ENCODE measurements at places on chromosomes 7 and 10.
A peak's percentile ranks its signal among the peaks of the same experiment; 100 is the strongest.

- no peak for DNase-seq
Measured at GRCh38 chr10:102085336-102085735, 20.2 kb downstream of the HPS6 start.

- no peak for DNase-seq
Measured at GRCh38 chr10:8060704-8061121, 6.2 kb downstream of the GATA3 start.

GRCh38 chr7:83921941-83922607, 272.5 kb downstream of the SEMA3A start:
- no peak for DNase-seq

- no peak for DNase-seq
Measured at GRCh38 chr10:5981529-5981928, 4.2 kb upstream of the IL15RA start.

GRCh38 chr10:93006435-93007039, 54.1 kb upstream of the CYP26C1 start:
- no peak for DNase-seq

GRCh38 chr10:132532749-132533560, 4.6 kb upstream of the INPP5A start:
- DNase-seq: no peak

DNA sequence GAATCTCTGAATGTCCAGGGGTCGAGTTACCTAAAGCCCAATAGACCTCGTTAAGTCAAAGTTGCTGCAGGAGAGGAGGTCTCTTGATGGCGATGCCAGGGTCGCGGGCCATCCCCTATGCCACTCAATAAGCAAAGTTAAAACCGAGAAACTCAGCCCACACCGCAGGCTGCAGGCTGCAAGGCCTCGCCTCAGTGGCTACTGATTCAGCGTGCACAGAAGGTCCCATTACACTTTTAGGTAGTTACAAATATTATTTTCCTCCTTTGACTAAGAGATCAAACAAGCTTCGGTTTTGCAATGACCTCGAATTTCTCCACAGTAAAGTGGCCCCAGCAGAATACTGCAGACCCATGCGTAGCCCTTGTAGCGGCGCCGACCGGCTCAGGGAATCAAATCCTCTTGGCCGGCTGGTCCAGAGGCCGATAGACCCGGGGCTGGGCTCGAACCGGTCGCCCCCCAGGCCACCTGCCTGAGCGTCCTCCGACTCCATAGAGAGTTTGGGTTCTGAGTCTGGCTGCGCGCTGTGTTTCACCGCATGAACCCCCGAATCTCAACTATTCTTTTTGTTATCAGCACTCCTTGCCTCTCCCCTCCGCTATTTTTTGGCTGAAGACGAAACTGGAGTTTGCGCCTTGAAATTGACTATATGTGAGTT, 2.3 kb downstream of the C1QL3 start:
- DNase-seq: no peak

- peak; percentile 42 for DNase-seq
Measured at GRCh38 chr10:98041352-98042043, 11.1 kb upstream of the CRTAC1 start.

DNA sequence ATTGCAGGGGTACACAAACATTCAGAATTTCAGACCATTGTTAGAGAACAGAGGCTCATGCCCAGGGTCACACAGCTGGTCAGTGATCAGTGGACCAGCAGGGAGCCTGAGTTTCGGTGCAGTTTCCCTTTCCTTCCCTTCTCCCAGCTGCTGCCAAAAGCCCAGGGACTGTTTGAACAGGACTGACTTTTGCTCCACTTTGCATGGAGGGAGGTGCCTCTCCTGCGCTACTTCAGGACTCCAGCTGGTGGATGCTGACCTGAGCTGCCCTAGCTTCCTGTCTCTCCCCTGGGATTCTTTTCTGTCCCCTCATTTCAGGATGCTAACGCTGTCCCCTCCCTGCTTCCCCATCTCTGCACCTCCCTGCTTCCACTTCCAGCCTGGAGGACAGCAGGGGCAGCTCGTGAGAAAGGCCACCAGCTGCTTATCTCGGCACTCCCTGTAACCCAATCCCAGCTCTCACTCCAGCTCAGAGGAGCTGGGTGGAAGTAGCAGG, 14.5 kb downstream of the SH2D4B start:
- peak; percentile 52 for DNase-seq

GRCh38 chr10:133128126-133129070, 31.6 kb upstream of the KNDC1 start:
- no peak for DNase-seq

DNA sequence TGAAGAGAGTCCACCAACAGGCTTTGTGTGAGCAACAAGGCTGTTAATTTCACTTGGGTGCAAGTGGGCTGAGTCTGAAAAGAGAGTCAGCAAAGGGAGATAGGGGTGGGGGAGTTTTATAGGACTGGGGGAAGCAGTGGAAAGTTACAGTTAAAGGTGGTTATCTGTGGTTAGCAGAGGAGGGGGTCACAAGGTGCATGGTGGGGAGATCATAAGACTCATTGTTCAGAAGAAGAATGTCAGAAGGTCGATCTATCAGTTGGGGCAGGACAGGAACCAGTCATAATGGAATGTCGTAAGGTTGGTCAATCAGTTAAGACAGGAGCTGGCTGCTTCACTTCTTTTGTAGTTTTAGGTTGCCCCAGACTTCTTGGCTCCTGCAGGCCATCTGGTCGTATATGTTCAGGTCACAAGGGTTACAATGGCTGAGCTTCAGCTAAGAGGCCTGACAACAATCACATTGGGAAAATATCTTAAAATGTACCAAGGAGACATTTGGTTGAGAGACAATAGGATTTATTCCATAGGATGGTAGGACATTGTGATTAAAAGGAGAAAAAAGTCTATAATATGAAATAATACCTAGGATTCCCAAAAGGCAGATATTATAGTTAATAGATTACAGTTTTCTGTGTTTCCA, 356.4 kb downstream of the ANKRD7 start:
- no peak for DNase-seq

DNA sequence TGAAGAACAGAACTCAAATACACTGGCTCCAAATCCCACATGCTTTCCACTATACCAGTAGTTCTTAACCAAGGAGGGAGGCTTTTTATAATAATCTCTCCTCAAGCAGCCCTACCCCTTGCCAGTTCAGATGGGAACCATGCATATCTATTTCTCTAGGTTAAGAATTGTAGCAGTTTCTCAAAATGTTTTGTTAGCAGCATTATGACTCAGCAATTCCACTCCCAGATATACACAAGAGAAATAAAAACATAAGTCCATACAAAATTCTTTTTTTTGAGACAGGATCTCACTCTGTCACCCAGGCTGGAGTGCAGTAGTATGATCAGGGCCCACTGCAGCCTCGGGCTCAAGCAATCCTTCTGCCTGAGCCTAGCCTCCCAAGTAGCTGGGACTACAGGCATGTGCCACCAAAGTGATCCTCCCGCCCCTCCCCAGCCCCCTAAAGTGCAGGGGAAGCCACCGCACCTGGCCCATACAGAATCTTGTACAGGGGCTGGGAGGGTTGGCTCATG, 18.1 kb downstream of the YWHAG start:
- no peak for DNase-seq

GRCh38 chr10:71597821-71598498, 121.6 kb downstream of the C10orf105 start:
- DNase-seq: no peak

DNA sequence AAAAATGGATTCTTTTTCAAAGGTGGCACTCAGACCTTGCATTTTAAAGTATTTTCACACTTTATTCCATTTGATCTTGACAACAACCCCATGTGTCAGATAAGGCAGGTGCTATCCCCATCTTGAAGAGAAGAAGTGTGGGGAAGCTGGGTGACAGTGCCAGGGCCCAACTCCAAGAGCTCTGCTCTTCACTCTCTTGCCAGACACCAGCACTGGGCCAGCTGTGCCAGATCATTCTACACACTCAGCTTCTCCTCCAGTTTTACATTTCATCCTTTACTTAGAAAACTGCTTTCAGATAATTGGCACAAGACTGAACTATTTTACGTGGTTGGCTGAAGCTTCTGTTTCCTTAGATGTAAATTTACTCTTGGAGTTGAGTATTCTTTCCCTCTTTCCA, 64.4 kb downstream of the ENO4 start:
- DNase-seq: no peak

DNA sequence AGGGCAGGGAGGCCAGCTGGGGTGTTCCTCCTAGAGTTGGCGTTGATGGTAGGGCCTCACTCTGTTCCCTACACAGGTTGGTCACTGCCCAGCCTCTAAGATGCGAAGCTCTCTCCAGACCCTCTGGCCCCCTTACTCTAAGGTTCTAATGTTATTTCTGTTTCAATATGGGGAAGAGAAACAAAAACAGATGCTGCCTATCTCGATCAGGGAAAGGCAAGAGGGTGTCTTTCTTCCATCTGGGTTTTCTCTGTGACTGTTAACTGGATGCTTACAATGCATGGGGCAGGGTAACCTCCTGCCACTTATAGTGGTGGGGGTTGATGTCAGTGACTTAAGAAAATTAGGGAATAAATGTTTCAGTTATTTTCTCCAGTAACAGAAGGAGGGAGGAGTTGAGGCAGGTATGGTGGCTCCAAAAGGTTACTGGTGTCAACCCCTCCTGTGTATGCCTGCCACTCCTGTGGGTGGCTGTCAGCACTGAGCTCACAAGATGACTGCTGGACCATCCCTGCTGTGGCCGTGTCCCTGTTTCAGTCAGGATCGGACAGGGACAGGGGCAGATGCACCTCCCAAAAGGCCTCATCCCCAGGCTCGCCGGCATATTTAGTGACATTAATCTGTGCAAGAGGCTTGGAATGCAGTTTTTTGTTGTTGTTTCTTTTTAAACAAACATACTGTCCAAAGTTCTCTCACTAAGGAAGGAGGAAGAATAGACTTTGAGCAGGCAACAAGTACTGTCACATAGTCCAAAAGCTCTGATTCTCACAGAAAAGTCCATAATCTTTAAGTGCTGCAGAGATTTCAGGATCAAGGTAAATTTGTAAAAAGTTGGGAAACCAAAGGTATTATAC, 39.6 kb upstream of the SYPL1 start:
- DNase-seq: no peak

Measured in DMS153 (cell line).